ENCODE measurements at places on chromosomes 1 and 21.
A peak's percentile ranks its signal among the peaks of the same experiment; 100 is the strongest.

DNA sequence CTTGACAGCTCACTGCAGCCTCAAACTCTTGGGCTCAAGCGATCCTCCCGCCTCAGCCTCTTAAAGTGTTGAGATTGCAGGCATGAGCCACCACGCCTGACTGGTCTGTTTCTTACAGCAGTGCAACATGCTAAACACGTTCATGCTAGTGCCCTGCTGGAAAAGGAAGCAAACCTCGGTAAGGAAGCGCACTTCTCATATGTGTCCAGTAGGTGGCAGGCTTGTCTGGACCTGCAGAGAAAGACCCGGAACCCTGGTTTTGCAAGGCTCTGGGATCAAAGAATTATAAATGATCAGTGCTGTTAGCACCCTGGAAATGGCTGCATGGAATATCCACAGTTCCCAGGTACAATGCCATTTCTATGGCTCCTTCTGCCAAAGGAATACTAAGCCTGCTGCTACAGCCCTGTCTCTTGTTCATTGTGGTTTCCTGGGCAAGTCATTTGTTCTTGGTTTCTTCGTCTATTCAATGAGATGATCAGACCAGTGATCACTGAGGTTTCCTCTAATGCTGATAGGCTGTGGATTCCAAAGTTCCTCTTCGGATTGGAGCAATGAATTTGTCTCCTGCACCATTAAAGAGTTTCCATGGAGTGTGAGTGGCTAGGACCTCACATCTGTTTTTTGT, 15.9 kb downstream of the RNU5D-1 start:
- peak; percentile 41 for DNase-seq

DNA sequence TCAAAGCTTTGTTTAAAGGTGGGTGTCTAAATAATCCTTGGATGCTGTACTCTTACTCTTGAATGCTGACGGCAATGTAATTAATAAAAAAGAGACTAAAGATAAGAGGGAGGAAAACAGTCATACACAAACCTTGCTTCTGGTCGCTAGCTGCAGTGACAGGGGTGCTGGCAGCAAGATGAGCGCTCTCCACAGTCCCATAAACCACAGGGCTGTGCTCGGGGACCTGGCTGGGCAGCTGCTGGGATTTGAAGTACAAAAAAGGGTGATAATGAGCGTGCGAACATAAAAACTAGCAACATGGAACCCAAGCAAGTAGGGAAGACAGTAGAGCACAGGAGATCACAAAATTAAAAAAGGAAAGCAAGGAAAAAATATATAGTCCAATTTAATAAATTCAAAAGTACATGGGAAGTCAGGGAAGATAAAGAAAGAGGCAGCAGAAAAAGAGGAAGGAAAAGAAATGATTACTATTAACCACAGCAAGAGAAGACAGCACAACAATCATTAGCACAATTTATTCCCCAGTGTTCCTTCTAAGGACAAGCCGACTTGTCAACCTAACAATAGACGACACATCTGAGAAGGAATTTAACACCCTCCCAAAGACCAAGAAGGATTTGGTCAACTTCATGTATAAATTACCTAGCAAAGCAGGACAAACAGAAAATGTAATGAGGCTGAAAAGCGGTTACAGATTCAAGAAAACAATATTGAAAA, 162.9 kb upstream of the HP1BP3 start:
- DNase-seq: no peak

DNA sequence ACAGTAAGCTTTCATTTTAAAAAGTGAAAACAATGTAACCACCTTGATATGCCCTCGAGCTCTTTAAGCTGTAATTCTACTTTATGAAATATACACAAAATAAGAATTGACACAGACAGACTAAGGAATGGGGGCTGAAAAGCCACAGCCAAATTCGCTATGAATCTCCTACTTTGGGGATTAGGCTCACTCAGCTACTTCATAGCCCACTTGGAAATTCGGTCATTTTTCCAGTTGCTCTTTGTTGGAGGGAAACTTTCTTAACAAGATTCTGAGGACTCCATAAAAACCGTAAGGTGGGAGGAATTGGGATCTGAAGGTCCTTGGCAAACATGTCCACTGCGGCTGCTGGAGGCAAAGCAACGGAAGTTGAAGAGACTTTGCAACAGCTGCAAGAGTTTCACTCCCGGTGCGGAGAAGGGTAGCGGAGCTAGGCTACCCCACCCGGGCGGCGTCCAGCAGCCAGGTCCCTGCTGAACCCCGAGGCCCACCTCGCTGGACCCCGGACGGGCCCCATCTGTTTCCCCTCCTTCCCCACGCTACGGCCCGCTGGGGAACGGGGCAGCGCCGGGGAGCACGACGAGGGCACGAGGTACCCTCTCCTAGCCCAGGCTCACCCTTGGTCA, 634 bp downstream of the MYCBP start:
- DNase-seq: no peak

- DNase-seq: no peak
Observed at GRCh38 chr1:7455796-7456721, 315.0 kb upstream of the VAMP3 start.

- DNase-seq: no peak
Observed at GRCh38 chr1:77036560-77036959, 169.3 kb downstream of the ST6GALNAC5 start.

DNA sequence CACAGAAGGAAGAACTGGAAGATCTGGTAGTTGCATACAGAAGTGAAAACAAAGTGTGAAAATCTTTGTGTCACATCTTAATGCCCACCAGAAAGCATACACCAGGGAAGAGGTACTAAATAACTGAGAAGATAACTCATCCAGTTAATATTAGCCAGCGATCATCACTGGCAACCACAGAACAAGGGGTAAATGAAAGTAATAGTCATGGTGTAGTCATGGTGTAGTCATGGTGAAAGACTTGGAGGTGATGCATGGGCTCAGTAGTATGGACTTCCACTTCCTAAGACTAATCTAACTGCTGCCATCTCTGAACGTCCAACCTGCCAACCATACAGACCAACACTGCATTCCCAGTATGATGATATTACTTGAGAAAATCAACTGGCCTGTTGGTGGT, 481.2 kb upstream of the NR5A2 start:
- DNase-seq: no peak

GRCh38 chr1:18556364-18556763, 74.3 kb upstream of the PAX7 start:
- DNase-seq: no peak

GRCh38 chr1:93585059-93585966, 96.3 kb downstream of the BCAR3 start:
- no peak for DNase-seq

DNA sequence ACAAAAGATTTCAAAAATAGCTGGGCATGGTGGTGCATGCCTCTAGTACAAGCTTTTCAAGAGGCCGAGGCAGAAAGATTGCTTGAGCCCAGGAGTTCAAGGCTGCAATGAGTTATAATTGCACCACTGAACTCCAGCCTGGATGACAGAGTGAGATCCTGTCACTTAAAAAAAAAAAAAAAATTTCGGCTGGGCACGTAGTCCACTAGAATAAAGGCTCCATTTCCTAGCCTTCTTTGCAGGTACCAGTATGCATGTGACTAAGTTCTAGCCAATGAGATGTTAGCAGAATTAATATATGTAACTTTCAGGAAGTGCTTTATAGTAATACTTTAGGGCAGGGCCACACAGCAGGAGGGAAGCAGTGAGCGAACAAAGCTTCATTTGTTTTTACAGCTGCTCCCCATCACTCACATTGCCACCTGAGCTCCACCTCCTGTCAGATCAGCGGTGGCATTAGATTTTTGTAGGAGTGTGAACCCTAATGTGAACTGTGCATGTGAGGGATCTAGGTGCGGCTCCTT, 28.8 kb upstream of the SYDE2 start:
- DNase-seq: no peak

GRCh38 chr1:42178249-42178648, 13.7 kb upstream of the GUCA2A start:
- no peak for DNase-seq

DNA sequence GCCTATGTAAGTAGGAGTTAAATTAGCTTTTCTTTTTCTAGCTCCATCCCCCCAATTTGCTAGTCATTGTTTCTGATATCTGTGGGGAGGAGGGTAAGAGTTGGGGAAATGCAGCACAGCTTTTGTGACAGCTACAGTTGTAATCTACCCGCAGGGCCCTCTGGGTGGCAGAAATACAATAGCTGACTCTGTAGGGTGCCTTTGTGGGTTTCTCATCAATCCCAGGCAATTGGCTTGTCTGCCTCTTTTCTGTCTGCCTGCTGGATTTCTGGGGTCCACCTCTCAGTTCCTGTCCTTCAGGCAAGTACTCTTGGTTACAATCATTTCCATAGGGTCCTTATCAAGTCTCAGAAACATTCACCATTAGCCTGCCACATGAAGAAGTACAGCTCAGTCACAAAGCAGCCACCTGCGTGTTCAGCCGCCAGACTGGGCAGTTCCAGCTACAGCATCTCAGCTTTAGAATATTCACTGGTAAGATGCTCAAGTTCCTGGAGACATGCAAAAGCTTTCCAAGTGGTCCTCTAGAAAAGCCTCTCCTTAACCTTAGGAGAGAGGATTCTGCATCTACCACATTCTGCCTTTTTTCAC, 19.2 kb upstream of the SLC44A5 start:
- DNase-seq: no peak

DNA sequence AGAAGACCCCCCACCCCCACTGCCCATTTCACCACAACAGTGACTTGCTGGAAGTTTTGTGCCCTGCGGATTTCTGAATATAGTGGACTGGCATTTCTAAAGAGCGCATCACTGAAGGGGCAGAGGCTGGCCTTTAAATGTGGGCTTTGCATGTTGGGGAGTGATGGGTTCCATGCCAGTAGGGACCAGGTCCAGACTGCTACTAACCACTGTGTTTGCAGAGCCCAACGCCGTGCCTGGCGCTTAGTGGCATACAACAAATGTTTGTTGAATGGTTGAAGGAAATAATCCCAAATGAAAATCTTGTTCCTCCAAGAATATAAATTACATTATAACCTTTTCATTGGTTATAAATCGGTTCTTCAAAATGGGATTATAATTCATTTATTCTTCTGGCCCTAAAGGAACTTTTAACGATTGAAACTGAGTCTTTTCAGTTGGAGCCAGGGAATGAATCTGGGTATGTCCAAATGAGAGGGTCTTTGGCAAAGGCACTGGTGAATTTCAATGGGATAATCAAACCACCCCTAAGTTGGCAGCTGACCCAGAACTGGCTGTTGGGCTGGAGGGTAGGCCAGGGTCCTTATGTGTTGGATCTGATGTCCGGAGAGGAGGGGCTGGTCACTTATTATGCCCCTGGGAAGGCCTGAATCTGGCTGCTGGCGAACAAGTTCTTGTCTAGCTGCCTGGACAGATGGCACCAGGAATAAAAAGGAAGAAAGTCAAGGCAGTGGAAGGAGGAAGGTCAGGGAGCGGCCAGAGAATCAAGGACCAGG, 13.8 kb upstream of the SDHB start:
- DNase-seq: no peak

DNA sequence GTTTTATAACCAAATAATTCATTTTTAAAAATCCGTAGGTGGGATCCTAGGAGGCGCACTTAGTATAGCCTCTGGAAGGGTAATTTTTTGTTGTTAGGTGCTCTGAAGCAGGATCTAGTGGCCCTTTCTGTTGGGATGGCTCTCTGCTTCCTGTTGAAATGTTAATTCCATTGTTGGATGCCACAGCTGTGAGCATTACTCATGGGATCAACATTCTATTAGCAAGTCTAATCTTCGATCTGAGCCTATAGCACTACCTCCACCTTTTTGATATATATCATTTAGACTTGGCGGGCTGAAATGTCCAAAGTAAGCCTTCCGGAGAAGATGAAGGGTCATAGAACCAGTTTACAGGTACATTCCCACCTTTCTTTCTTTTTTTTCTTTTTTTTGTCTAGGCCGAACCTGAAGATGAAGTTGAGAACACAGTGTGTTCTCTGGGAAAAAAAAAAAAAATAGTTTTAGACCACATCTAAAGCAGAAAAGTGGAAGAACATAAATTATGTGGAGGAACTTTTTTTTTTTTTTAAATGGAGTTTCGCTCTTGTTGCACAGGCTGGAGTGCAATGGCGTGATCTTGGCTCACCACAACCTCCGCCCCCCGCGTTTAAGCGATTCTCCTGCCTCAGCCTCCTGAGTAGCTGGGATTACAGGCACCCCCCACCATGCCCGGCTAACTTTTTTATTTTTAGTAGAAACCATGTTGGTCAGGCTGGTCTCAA, 1.4 kb downstream of the CXADR start:
- DNase-seq: no peak

DNA sequence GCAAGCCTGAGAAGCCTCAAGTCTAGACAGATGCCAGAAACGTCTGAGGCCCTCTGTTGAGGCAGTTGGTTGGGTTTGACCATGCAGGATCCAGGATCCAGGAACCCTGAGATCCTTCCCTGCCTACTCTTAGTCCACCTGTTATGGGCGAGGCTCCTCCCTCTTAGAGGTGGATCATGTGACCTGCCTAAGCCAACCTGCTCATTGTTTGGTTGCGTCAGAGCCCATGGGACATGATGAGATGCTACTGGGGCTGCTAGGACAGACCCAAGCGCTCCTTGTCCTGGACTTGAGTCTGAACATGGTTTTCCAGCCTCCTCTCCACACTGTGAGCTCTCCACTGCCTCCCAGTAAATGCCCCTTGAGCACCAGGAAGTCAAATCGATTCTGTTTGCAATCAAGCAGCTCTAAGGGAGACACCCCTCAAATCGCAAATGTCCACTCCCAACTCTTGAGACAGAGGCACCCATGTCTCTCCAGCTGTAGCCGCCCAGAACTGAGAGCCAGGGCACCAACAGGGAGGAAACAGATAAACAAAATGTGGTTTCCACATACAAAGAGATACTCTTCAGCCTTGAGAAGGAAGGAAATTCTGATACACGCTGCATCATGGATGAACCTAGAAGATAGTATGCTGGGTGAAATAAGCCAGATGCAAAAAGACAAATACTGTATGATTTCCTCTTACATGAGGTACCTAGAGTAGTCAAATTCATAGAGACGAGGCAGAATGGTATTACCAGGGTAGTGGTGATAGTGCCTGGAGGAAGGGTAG, 31.7 kb upstream of the WNT4 start:
- no peak for DNase-seq

- DNase-seq: no peak
Observed at GRCh38 chr1:245454051-245454450, 299.3 kb downstream of the KIF26B start.

GRCh38 chr1:245864872-245865271, 642.2 kb downstream of the SMYD3 start:
- DNase-seq: no peak

DNA sequence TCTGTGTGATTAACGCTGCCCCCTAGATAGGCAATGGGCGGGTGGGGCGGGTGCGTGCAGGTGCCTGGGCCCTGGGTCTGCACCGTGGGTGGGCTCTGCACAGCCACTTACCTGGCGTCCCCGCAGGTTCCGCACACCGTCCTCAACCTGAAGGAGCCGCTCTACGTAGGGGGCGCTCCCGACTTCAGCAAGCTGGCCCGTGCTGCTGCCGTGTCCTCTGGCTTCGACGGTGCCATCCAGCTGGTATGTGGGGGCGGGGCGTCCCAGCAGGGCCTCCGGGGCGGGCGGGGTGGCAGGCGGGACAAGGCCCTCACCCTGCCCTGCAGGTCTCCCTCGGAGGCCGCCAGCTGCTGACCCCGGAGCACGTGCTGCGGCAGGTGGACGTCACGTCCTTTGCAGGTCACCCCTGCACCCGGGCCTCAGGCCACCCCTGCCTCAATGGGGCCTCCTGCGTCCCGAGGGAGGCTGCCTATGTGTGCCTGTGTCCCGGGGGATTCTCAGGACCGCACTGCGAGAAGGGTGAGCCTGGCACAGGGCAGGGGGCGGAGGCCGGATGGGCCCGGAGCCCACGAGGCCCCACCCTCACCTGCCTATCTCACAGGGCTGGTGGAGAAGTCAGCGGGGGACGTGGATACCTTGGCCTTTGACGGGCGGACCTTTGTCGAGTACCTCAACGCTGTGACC, 22.8 kb downstream of the RNF223 start:
- DNase-seq: no peak

Data from activated CD4-positive, alpha-beta T cell treated with anti-CD3 and anti-CD28 coated beads for 24 hours (primary cell).